ENCODE measurements at places on chromosomes 11 and 22.

- DNase-seq = no peak
Measured at GRCh38 chr22:35995348-35995747, 33.3 kb downstream of the RBFOX2 start.

DNA sequence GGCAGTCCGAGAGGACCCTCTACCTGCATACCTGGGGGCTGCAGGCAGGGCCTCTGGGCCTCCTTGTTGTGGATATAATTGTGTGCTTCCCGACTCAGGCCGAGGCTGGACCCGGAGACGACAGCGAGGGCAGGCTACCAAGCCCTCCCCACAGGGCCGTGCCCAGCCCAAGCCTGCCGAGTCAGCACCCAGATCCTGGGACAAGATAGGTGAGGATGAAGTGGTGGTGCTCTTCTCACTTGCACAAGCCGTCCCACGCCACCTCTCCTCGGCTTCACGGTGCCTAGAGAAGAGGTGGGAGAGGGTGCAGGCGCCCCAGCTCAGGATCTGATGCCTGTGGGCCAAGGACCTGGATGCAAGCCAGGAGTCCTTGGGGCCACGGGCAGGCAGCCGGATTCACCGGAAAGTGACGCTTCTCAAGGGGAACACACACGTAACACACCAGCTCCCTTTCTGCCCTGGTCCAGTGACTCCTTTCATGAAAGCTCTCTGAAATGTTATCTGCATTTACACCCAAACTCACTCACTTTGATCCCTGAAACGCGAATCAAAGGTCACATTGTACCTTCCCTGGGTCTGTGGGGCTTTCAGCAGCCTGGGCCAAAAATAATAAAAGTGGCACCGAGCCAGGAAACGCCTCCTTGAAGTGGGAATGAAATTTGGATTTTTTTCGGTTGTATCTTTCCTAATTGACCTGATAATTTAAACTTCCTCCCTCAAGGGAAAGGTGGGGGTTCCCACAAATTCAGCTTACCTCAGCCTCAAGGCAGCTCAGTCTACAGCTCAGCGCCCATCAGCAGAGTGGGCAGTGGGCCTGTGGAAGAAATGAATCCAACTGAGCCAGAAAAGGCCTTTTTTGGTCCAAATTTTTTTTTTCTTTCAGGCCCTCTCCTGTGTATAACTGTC is 1.1 kb upstream of the GNB1L start:
- peak; percentile 60 for DNase-seq

DNA sequence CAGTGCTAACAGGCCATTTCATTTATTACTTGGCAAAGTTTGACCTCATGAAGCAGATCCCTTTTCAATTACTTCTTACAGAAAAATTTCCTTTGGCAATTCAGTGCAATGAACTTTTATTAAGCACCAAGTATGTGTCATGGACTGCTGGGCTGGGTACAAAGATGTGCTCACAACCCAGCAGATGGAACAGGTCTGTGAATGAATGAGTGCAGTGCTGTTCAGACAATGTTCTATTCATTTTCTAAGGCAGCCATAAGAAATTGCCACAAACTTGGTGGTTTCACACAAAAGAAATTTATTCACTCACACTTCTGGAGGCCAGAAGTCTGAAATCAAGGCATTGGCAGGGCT is 428.5 kb downstream of the SOX6 start:
- no peak for DNase-seq

DNA sequence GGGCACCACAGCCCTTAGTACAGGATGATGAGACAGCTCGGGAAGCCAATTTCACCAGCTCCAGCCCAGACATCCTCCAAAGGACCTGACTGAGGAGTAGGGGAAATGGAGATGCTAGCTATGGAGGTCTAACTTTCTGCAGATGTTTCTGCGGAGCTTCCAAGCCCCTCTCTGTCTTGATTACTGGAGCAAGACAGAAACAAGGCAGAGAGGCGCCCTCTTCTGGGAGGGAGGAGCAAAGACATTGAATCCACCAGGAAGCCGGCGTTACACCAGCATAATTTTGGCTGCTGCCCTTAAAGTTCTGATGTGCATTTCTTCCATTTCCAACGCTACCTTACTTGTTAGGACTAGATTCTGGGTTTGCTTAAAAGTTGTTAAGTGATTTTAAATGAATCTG is 107.3 kb upstream of the HSD17B12 start:
- DNase-seq = no peak

GRCh38 chr22:37560608-37561211 is 430 bp downstream of the CDC42EP1 start:
- DNase-seq = no peak

DNA sequence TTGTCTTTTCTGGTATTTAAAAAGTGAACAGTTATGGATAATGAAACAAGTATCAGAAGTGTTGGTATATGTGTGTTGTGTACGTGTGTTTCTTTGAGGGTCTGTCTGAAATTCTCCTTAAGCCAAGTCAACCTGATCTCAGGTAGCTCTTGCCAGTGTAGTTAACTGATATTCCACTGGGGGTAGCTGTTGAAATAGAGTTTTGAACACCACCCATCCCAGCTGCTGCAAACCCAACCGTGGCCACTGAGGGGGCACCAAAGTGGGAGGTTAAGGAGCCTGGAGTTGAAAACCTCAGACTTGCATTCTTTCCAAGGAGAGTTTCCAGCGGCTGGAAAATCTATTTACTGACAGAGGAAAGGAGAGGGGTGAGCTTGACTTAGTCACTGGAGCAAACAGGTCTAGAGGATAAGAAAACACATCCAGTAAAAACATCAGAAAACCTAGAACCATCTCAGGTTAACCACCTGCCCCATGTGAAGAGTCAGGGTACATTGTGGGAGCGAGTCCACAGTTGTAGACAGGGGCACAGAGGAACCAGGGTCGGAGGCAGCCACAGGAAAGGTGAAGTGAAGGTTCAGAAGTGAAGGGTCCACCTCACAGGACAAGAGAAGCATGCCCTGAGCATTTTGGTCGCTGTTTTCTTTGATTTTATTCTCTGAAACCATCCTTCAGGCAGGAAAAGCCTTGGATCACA is 8.8 kb upstream of the CUL5 start:
- peak; percentile 32 for DNase-seq

- DNase-seq = no peak
Measured at GRCh38 chr11:62444835-62445234, 26.0 kb downstream of the SCGB1A1 start.

DNA sequence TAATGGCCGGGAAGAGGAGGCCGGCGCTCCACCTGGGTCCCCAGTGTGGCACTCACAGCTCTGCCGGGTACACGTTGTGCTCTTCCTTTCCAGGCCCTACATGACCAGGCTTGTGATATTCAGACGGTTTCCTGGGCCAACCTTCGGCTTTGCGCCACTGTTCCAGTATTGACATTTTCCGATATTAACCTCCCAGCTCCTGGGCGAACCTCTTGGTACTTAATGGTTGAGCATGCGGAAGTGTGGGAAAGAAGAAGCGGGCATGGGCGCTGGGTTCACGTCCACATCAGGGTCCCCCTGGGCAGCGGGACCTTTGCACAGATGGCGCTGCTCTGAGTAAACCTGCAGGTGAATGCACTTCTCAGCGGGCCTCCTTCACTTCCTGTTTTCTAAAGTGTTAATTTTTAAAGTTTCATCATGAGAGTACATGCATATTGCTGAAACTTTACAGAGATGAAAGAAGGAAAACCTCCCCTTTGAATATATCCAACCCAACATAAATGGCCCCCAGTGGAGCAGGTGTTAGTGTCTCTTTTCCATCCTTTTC is 286.7 kb downstream of the TBC1D22A start:
- no peak for DNase-seq

- DNase-seq = no peak
Measured at GRCh38 chr22:50275181-50276055, 5.2 kb upstream of the MAPK11 start.

DNA sequence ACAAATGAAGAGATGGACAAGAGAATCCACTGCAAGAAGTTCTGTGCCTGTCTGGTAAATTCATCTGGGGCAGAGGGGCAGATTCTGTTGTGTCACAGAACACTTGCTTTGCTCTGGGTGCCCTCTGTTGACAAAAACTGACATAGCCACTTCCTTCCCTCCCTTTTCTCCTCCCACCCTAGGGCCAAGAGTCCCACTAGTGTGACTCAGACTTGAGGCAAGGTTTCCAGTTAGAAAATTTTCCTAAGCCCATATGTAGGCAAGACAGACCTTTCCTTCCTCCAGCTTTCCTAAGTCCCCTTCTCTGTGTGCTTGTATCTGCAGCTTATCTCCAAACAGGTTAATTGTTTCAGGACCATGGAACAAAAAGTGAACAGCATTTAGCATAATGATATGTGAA is 106.8 kb downstream of the RBFOX2 start:
- DNase-seq = peak; percentile 35

DNA sequence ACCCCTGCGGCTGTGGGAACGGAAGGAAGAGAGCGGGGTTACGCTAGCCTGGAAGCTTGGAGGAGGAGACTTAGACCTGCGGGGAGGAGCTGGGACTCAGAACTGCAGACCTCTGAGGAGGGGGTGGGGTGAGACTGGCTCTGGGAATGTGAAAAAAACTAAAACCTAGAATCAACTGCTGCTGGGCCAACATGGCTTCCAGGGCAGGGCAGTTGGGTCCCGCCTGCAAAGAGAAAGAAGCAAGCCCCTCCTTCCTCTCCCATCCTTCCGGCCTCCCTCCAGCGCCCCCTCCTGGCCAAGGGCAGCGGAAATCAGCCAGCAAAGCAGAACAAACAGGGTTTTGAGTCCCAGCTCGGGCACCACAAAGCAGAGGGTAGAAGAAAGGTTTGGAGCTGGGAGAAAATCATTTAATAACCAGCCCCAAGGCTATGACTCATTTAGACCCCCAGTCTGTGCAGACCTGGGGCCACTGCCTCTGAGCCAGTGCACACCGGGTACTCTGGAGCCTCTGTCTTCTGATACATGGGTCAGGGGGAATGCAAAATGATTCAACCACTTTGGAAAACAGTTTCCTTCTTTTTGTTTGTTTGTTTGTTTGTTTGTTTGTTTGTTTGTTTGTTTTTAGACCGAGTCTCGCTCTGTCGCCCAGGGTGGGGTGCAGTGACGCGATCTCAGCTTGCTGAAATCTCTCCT is 7.3 kb upstream of the NCF4 start:
- DNase-seq = peak; percentile 84

DNA sequence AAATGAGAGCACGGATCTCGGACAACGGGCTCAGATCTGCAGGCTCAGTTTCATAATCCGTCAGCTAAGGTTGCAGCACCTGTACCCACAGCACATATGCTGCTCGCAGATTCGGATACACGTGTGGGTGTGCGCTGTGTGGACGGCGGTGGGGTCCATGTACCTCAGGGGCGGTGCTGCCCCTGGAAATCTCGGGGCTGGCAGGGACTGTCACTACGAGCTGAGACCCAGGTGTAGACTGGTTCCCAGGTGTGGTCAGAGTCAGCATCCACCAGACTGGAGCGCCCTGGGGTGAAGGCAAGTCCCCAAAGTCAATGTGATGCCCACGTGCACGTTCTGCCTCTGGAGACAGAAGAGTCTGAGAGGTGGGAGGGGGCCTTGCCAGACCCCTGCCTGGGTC is 989.3 kb downstream of the BRD1 start:
- DNase-seq = no peak

DNA sequence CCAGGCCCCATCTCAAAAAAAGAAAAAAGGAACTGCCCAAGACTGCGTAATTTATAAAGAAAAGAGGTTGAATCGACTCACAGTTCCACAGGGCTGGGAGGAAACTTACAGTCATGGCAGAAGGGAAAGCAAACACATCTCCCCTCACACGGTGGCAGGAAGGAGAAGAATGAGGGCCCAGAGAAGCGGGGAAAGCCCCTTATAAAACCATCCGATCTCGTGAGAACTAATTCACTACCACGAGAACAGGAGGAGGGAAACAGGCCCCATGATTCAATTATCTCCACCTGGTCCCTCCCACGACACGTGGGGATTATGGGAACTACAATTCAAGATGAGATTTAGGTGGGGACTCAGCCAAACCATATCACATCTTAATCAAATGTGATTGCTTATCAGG is 82.2 kb downstream of the BUD13 start:
- DNase-seq = no peak

GRCh38 chr22:36411589-36412258 is 24.0 kb upstream of the MYH9 start:
- peak; percentile 25 for DNase-seq
